ENCODE measurements at places on chromosomes 4 and X. TPM values are rescaled to one million over a fixed set of nuclear protein-coding genes. Genes with fewer than 3 reads are reported as not detected.

CABS1 gene
- total RNA-seq = 1.2 TPM

EDA gene
- total RNA-seq = 9.2 TPM

PLAC8 gene
- total RNA-seq = 1.6 TPM

INTU gene
- total RNA-seq = 25.0 TPM

FANCB gene
- 6.0 TPM for total RNA-seq

LDOC1 gene
- 52.2 TPM for total RNA-seq

METAP1 gene
- total RNA-seq = 51.6 TPM

CENPVL1 gene
- total RNA-seq = 0.31 TPM

NEUROG2 gene
- total RNA-seq = not detected

ASMT gene
- total RNA-seq = 0.45 TPM

EPGN gene
- 8.3 TPM for total RNA-seq

IQCM gene
- 0.94 TPM for total RNA-seq

SGMS2 gene
- total RNA-seq = 9.2 TPM

Data from mesothelial cell of epicardium (in vitro differentiated cells).